Effector memory CD4-positive, alpha-beta T cell (primary cell): ENCODE measurements at places on chromosomes 2 and 18.

DNA sequence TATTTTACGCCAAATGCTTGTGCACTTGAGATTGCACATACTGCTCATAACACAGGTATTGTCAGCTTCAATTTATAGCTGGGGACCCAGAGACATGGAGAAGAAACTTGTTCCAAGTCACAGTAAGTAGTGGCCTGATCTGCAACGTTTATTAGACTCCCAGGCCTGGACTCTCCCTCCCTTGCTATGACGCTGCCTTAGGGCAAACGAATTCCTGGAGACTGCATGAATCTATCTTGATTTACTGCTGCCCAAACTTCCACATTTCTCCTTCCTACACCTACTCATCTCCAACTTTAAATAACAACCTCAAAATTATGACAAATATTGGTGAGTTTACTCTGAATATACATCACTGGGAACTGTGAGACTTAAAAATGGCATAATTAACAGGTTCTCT is 145.1 kb upstream of the CCDC195 start:
- no peak overlapping the region for H3K27ac ChIP-seq
- H3K4me3 ChIP-seq: no peak overlapping the region
- H3K36me3 ChIP-seq: peaks cover 64% of the 10 kb centered on the region
- no peak for DNase-seq
- H3K4me1 ChIP-seq: no peaks in the 10 kb centered on the region

GRCh38 chr2:64456293-64456692 is 2.3 kb downstream of the LGALSL start:
- no peak overlapping the region for H3K27ac ChIP-seq
- H3K27me3 ChIP-seq: no peaks in the 10 kb centered on the region
- H3K36me3 ChIP-seq: no peaks in the 10 kb centered on the region
- H3K4me1 ChIP-seq: peaks cover 3% of the 10 kb centered on the region
- no peak for DNase-seq
- H3K4me3 ChIP-seq: no peak overlapping the region

GRCh38 chr2:233051241-233052149 is 8.6 kb upstream of the INPP5D start:
- no peaks in the 10 kb centered on the region for H3K36me3 ChIP-seq
- H3K4me3 ChIP-seq: no peak overlapping the region
- no peak overlapping the region for H3K27ac ChIP-seq
- no peak for DNase-seq
- H3K4me1 ChIP-seq: peaks cover 5% of the 10 kb centered on the region

DNA sequence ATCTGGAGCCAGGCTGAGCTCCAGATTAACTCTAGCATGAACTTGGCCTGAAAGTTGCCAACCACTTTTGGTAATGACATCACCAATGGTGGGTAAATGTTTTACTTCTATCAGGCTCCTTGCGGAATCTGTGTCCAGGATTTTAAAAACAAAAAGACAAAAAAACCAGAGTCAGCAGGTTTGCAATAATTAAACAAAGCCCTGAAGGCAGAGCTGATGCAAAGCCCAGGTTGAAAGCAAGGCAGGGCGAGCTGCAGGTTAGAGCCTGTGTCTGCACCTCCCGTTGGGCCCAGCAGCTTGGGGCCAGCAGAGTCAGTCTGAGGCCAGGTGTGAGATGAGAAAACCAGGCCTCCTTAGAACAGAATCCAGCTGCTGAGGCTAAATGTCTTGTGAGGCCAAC is 29.1 kb upstream of the ALK start:
- H3K4me3 ChIP-seq: no peak overlapping the region
- no peaks in the 10 kb centered on the region for H3K27me3 ChIP-seq
- no peak overlapping the region for H3K27ac ChIP-seq

DNA sequence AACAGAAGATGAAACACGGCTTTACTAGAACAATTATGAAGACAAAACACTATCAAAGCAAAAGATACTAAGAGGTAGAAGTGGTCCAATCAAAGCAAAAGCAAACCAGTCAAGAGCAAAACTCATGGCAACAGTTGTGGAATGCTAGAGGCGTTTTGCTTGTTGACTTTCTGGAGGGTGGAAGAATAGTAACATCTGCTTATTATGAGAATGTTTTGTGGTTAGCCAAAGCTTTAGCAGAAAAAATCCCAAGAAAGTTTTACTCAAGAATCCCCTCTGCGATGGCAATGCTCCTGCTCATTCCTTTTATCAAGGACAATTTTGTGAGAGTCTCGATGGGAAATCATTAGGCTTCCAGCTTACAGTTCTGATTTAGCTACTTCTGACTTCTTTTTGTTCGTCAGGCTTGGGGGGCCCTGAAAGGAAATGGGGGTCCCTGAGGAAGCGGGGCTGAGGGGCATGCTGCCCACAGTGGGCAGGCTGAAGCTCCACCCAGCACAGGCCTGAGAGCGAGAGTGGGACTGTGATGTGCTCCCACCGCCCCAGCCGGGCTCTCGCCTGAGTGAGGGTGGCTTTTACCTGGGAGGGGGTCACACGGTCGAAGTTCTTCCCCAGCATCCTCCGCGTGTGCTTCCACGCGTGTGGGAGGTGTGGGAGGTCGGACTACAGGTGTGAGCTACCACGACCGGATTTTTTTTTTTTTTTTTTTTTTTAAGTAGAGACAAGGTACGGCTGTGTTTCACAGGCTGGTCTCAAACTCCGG is 49.0 kb upstream of the MC4R start:
- no peak for DNase-seq
- no peaks in the 10 kb centered on the region for H3K36me3 ChIP-seq
- no peaks in the 10 kb centered on the region for H3K4me1 ChIP-seq
- H3K27me3 ChIP-seq: no peaks in the 10 kb centered on the region
- no peak overlapping the region for H3K27ac ChIP-seq

- no peaks in the 10 kb centered on the region for H3K36me3 ChIP-seq
- DNase-seq: no peak
- H3K27ac ChIP-seq: no peak overlapping the region
- no peak overlapping the region for H3K4me3 ChIP-seq
- H3K27me3 ChIP-seq: no peaks in the 10 kb centered on the region
Observed at GRCh38 chr2:62344472-62344871, 148.6 kb downstream of the B3GNT2 start.

- H3K27me3 ChIP-seq: no peaks in the 10 kb centered on the region
- H3K36me3 ChIP-seq: no peaks in the 10 kb centered on the region
- H3K4me3 ChIP-seq: no peak overlapping the region
- no peaks in the 10 kb centered on the region for H3K4me1 ChIP-seq
Observed at GRCh38 chr2:65495251-65495877, 63.0 kb upstream of the SPRED2 start.

GRCh38 chr18:77087393-77088141 is 45.0 kb downstream of the MBP start:
- H3K27me3 ChIP-seq: no peaks in the 10 kb centered on the region
- H3K36me3 ChIP-seq: peaks cover 17% of the 10 kb centered on the region
- DNase-seq: no peak

DNA sequence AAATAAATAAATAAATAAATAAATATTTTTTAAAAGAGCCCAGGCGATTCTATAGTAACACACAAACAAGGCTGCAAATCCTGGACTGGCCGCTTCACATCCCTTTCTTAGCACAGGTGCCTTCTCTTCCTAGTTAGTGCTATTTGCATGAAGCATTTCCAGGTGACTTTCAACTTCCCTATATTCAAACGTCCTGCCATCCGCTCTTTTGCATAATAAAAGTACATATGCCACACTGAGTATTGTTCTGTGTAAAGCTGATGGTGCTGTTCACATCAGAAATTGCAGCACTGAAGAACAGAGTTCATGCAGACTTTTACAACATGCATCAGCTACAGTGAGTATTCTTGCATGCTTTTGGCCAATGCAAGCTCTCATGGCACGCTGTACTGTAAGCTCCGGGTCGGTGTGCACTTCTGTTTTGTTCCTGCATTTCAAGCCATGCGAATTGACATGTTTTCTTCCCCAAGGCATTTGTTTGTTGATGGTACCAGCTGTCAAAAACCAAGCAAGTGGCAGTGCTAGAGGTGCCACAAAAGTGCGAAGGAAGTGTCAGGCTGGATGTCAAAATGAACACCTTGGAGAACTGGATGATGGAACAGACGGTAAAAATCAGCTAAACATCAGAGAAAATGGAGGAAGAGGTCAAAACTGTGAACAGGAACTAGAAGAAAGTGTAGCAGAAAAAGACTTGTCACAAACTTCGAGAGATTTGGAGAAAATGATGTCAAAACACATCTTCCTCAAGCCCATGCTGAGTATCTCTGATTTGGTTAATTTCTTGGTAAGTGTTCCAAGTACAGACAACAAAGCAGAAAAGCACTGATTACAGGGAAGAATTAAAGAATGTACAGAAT is 25.5 kb upstream of the CEP68 start:
- DNase-seq: no peak
- H3K27me3 ChIP-seq: no peaks in the 10 kb centered on the region
- no peak overlapping the region for H3K4me3 ChIP-seq
- H3K27ac ChIP-seq: no peak overlapping the region
- H3K36me3 ChIP-seq: no peaks in the 10 kb centered on the region

- H3K36me3 ChIP-seq: no peaks in the 10 kb centered on the region
- no peak overlapping the region for H3K27ac ChIP-seq
- H3K4me3 ChIP-seq: no peak overlapping the region
- no peaks in the 10 kb centered on the region for H3K27me3 ChIP-seq
- no peaks in the 10 kb centered on the region for H3K4me1 ChIP-seq
- no peak for DNase-seq
Observed at GRCh38 chr18:56580026-56580425, 58.4 kb downstream of the TXNL1 start.

GRCh38 chr2:130966149-130966774 is 127.0 kb downstream of the FAM168B start:
- H3K4me1 ChIP-seq: peaks cover 3% of the 10 kb centered on the region
- no peak for DNase-seq
- no peak overlapping the region for H3K27ac ChIP-seq
- peaks cover 15% of the 10 kb centered on the region for H3K27me3 ChIP-seq

GRCh38 chr2:74944987-74945787 is 13.3 kb upstream of the POLE4 start:
- H3K27me3 ChIP-seq: no peaks in the 10 kb centered on the region
- H3K36me3 ChIP-seq: no peaks in the 10 kb centered on the region
- H3K4me1 ChIP-seq: no peaks in the 10 kb centered on the region
- no peak for DNase-seq
- H3K4me3 ChIP-seq: no peak overlapping the region

GRCh38 chr18:9885170-9886004 is at the start of gene TXNDC2:
TXNDC2 (plus strand) TSS chr18:9885973; CDS start chr18:9886681, 708 bp downstream.
- H3K4me1 ChIP-seq: no peaks in the 10 kb centered on the region
- DNase-seq: no peak
- H3K4me3 ChIP-seq: no peak within 1 kb of the TSS
- no peaks in the 10 kb centered on the region for H3K36me3 ChIP-seq
- H3K27ac ChIP-seq: no peak within 1 kb of the TSS
- no peaks in the 10 kb centered on the region for H3K27me3 ChIP-seq

GRCh38 chr18:79199691-79200374 is 130.6 kb downstream of the ATP9B start:
- no peaks in the 10 kb centered on the region for H3K27me3 ChIP-seq
- no peak overlapping the region for H3K27ac ChIP-seq
- no peak overlapping the region for H3K4me3 ChIP-seq

- H3K27ac ChIP-seq: no peak overlapping the region
- H3K4me1 ChIP-seq: no peaks in the 10 kb centered on the region
- no peaks in the 10 kb centered on the region for H3K36me3 ChIP-seq
- no peaks in the 10 kb centered on the region for H3K27me3 ChIP-seq
- no peak overlapping the region for H3K4me3 ChIP-seq
- no peak for DNase-seq
Observed at GRCh38 chr2:14635391-14635871, 2.9 kb downstream of the LRATD1 start.

DNA sequence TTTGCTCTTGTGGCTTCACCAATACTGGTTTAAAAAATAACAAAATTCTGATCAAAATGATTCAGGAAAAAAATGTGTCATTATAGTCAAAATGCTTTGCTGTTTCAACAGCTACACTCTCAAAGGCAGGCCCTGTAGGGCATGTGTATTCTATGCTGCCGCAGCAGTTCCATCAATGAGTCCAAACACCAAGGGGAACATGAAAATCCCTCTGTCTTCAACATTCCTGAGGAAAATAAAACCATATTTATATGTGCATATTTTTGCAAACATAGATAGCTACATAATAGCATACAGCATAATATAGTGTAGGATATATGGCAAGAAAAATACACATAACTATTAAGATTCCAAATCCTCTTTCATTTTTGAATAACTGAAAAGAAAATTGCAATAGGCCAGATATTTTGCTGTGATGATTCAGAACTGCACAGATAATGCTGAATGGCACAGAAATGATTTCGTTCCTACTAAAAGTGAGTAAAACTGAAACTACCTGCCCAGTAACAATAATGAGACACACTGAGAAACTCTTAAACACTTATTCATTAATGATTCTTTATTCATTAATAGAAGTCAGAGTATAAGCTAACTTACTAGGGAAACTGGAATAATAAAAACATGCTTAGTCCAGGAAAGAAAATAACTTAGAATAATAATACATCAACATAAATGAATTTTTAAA is 343.8 kb downstream of the SUCLG1 start:
- no peak for DNase-seq
- H3K4me3 ChIP-seq: no peak overlapping the region
- no peaks in the 10 kb centered on the region for H3K4me1 ChIP-seq
- no peaks in the 10 kb centered on the region for H3K27me3 ChIP-seq
- no peaks in the 10 kb centered on the region for H3K36me3 ChIP-seq

- no peak for DNase-seq
- no peak overlapping the region for H3K4me3 ChIP-seq
- H3K27me3 ChIP-seq: peaks cover 4% of the 10 kb centered on the region
- H3K27ac ChIP-seq: no peak overlapping the region
- H3K4me1 ChIP-seq: no peaks in the 10 kb centered on the region
- H3K36me3 ChIP-seq: no peaks in the 10 kb centered on the region
Observed at GRCh38 chr2:29799628-29800027, 121.8 kb downstream of the ALK start.

- H3K4me3 ChIP-seq: no peak overlapping the region
- H3K4me1 ChIP-seq: no peaks in the 10 kb centered on the region
- no peaks in the 10 kb centered on the region for H3K36me3 ChIP-seq
- H3K27ac ChIP-seq: no peak overlapping the region
- no peaks in the 10 kb centered on the region for H3K27me3 ChIP-seq
Observed at GRCh38 chr2:54308186-54308585, 52.2 kb upstream of the TSPYL6 start.

DNA sequence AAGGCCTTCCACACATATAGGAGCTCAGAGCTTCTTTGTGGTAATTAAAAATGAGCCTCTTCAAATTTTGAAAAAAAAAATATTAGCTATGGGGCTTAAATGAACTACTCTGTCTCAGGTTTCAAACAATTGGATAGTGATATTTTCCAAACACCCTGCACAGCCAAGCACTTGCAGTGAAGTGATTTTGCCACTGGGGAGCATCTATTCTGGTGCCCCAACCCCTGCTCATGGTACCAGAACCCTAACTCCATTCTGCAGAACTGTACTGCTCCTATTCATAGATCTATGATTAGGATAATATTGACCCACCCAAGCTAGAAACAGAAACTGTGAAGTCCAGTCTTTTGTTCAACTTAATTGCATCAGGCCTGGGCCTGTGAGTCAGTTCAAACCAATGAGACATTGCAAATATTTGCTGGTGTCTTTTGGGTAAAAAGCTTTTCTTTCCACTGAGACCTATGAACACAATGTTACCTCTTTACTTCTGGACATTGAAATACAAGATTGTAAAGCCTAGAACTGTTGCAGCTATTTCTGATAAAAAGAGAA is 324.0 kb downstream of the GALNT13 start:
- H3K36me3 ChIP-seq: no peaks in the 10 kb centered on the region
- no peak overlapping the region for H3K27ac ChIP-seq
- no peaks in the 10 kb centered on the region for H3K4me1 ChIP-seq

GRCh38 chr2:166127217-166128155 is at the start of gene SCN1A:
SCN1A (minus strand) TSS chr2:166128020; CDS start chr2:166073621, 54,399 bp downstream.
- H3K4me3 ChIP-seq: no peak within 1 kb of the TSS
- H3K36me3 ChIP-seq: no peaks in the 10 kb centered on the region
- no peak for DNase-seq
- no peaks in the 10 kb centered on the region for H3K4me1 ChIP-seq

- no peaks in the 10 kb centered on the region for H3K27me3 ChIP-seq
- H3K4me1 ChIP-seq: no peaks in the 10 kb centered on the region
- no peak overlapping the region for H3K27ac ChIP-seq
- H3K4me3 ChIP-seq: no peak overlapping the region
Observed at GRCh38 chr18:57768537-57769326, 34.4 kb downstream of the ATP8B1 start.
